ENCODE measurements at places on chromosomes 4 and X. TPM values are rescaled to one million over a fixed set of nuclear protein-coding genes. Genes with fewer than 3 reads are reported as not detected.

DNA sequence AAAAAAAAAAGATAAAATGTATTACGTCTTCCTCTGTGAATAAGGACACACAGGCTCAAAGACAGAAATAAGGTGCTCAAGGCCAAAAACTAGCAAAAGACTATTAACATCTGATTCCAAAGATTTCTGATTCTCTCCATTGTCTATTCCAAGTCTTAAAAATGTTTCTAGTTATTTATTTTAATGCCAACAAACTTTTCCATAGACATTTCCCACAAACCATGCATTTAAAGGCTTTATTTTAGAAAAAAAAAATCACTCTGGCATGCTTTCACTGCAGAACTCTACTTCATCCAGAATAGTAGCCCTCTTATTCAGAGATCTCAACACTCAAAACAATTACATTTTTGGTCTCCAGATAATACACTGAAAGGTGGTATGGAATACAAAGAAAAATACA is 545.0 kb upstream of the TENM3 start:
- H3K4me3 ChIP-seq = no peak overlapping the region
- no peaks in the 10 kb centered on the region for H3K36me3 ChIP-seq
- no peak overlapping the region for H3K27ac ChIP-seq
- peaks cover 4% of the 10 kb centered on the region for H3K27me3 ChIP-seq
- DNase-seq = no peak

GRCh38 chr4:6641164-6641970 is 882 bp downstream of the MRFAP1 start:
- DNase-seq = peak; percentile 33
- H3K27me3 ChIP-seq = no peaks in the 10 kb centered on the region
- peak overlapping the region; percentile 96 for H3K27ac ChIP-seq
- H3K4me3 ChIP-seq = peak overlapping the region; percentile 99

RAB40A gene
- total RNA-seq = not detected

SMIM14 gene
- total RNA-seq = 11.4 TPM

DNA sequence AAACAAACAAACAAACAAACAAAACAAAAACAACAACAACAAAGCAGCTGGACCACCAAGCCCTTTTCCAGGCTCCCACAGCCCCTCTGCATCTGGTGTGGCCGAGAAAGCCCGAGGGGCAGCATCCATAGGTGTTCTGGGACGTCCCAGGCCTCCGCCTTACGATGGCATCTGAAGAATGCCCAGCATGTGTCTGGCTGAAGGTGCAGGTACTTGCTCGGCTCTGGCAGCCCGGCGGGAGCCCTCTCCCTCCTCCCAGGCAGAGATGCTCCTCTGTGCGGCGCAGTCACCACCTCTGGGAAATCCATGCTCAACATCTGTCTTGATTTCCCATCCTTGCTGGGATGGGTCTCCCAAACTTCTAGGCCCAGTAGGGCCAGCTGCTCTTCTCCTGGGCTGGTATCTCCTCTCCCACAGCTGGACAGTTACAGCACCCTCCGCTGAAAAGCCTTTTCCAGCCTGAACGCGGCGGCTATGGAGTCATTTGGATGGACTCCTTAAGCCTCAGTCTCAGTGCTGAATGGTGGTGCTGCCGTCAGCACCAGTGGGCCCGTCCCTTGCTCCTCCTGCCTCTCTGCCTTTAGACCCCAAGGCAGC is 4.3 kb downstream of the PSAPL1 start:
- no peaks in the 10 kb centered on the region for H3K27me3 ChIP-seq
- no peak overlapping the region for H3K27ac ChIP-seq
- H3K4me3 ChIP-seq = no peak overlapping the region
- H3K4me1 ChIP-seq = peaks cover 12% of the 10 kb centered on the region
- DNase-seq = peak; percentile 6
- no peaks in the 10 kb centered on the region for H3K36me3 ChIP-seq

DNA sequence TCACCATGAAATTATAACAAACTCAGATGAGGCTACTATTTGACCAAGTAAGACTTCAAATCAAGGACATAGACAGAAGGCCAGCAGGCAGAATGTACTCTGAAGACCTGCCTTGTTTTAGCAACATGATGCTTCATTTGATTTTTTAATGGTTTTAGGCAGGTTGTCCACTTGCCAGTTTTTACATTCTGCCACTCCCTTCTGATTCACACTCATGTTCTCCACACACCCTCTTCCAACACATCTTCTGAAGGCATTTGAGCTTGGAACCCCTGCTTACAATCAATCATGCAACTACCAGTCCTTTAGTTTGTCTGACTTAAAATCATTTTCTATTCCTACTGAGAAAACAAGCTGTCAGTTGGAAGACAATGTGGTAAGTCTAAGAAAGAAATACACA is 114.9 kb upstream of the SMIM31 start:
- DNase-seq = no peak
- H3K27ac ChIP-seq = no peak overlapping the region
- no peaks in the 10 kb centered on the region for H3K4me1 ChIP-seq
- no peaks in the 10 kb centered on the region for H3K27me3 ChIP-seq

DNA sequence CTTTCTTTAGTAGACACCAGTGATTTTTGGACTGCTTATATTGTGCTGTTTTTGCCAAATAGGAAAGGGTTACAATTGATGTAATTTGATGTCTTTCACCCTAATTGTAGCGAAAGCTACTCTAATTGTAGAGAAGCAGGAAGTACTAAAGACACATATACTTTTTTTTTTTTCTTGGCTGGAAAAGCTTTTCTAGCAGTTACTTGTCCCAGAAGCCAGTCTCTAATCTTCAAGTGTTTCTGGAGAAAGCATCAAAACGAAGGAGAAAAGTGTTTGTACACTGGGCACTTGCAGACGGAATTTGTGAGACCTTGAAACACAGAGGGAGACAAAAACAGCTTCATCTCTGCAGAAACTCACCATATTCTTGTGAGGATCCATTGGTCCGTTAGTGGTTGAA is 616.5 kb upstream of the LCORL start:
- H3K27ac ChIP-seq = no peak overlapping the region
- no peaks in the 10 kb centered on the region for H3K4me1 ChIP-seq
- no peaks in the 10 kb centered on the region for H3K27me3 ChIP-seq
- H3K36me3 ChIP-seq = no peaks in the 10 kb centered on the region

DNA sequence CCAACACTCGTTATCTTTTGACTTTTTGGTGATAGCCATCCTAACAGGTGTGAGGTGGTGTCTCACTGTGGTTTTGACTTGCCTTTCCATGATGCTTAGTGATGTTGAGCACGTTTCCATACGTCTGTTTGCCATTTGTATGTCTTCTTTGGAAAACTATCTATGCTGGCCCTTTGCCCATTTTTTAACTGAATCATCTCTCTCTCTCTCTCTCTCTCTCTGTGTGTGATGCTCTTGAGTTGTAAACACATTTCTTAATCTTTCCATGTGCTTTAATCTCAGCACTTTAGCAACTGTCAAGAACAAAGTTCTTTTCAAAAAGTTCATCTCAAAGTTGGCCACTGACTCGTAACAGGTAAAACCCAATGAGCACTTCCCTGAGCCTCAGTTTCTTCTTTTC is 10.5 kb downstream of the SORBS2 start:
- no peaks in the 10 kb centered on the region for H3K27me3 ChIP-seq
- H3K36me3 ChIP-seq = peaks cover 8% of the 10 kb centered on the region
- peak overlapping the region; percentile 82 for H3K27ac ChIP-seq

- peaks cover 5% of the 10 kb centered on the region for H3K27me3 ChIP-seq
- H3K4me3 ChIP-seq = no peak overlapping the region
- no peak for DNase-seq
- H3K36me3 ChIP-seq = no peaks in the 10 kb centered on the region
- no peak overlapping the region for H3K27ac ChIP-seq
Measured at GRCh38 chr4:74752798-74753197, 41.5 kb downstream of the BTC start.

GRCh38 chr4:113553082-113553481 is 208.5 kb downstream of the CAMK2D start:
- peaks cover 7% of the 10 kb centered on the region for H3K36me3 ChIP-seq
- no peak for DNase-seq
- H3K4me1 ChIP-seq = peaks cover 66% of the 10 kb centered on the region
- no peak overlapping the region for H3K4me3 ChIP-seq

- DNase-seq = no peak
- no peaks in the 10 kb centered on the region for H3K27me3 ChIP-seq
- H3K27ac ChIP-seq = no peak overlapping the region
- no peaks in the 10 kb centered on the region for H3K36me3 ChIP-seq
- H3K4me3 ChIP-seq = no peak overlapping the region
- H3K4me1 ChIP-seq = no peaks in the 10 kb centered on the region
Measured at GRCh38 chr4:146814750-146815149, 130.9 kb downstream of the TTC29 start.

TRPC3 gene
- total RNA-seq = 0.25 TPM

DNA sequence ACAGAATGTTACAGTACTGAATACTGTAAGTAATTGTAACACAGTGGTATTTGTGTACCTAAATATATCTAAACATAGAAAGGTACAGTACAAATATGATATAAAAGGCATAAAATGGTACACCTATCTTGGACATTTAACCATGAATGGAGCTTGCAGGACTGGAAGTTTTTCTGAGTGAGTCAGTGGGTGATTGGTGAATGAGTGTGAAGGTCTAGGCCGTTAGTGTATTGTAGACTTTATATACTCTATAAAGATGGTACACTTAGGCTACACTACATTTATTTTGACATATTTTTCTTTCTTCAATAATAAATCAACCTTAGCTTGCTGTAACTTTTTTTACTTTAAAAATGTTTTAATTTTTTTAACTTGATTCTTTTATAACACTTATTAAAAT is 422.5 kb upstream of the FSTL5 start:
- no peak overlapping the region for H3K27ac ChIP-seq
- DNase-seq = no peak
- H3K4me1 ChIP-seq = no peaks in the 10 kb centered on the region
- no peaks in the 10 kb centered on the region for H3K36me3 ChIP-seq
- H3K27me3 ChIP-seq = no peaks in the 10 kb centered on the region

- H3K36me3 ChIP-seq = no peaks in the 10 kb centered on the region
- H3K27me3 ChIP-seq = no peaks in the 10 kb centered on the region
- no peak overlapping the region for H3K27ac ChIP-seq
- no peaks in the 10 kb centered on the region for H3K4me1 ChIP-seq
Measured at GRCh38 chrX:116318672-116319071, 117.7 kb upstream of the SLC6A14 start.

CCSER1 gene
- total RNA-seq = 13.2 TPM

DNA sequence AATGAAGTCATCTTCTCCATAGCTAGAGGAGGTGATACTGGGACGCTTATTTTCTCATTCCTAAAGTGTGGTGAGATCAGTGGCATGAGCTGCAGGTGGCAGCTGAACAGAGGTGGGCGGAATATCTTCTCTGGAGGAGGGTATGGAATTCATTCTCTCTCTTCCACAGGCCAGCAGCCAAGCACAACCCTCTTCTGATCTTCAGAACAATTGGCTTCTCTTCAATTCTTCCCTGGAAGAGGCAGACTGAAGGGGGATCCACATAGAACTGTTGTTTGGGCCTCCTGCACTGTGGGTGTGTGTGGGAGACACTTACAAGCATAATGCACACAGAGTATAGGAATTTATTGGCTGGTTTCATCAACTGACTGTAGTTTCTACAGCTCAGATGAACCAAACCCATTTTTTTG is 180.4 kb upstream of the RASGEF1B start:
- H3K27me3 ChIP-seq = no peaks in the 10 kb centered on the region
- peaks cover 16% of the 10 kb centered on the region for H3K4me1 ChIP-seq
- no peaks in the 10 kb centered on the region for H3K36me3 ChIP-seq
- DNase-seq = no peak
- no peak overlapping the region for H3K4me3 ChIP-seq

CNOT6L gene
- total RNA-seq = 21.8 TPM

DNA sequence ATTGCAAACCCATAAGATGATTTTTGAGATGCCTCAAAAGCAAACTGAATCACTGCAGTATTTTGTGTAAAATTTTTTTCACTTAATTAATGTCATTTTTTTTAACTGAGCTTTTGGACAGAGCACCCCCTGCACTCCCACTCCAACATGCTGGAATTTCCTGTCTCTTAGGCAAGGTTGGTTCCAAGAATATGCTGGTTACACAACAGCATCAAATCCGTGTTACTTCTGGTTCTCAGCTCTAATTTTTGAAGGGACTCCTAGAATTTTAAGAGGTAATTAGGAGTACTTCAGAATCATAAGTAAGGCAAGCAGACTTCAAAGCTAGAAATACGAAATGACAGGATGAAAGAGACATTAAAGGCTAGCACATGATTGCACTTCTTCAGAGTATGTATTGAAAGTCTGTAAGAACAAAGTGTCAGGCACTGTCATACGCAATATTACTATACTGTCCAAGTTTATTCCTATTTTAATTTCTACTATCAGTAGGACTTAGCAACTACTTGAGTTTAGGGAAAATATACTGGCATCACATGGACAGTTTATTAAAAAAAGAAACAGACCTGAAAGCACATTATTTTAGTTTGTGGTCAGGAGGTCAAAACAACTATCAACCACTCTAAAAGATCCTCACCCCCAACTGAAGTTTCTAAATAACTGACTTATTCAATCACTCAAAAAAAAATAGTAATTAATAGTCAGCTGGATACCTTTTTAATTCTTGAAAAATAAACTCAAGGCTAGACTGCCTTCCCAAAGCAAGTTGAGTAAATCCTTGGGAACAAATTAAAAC is 1.6 kb upstream of the JCHAIN start:
- H3K27ac ChIP-seq = peak overlapping the region; percentile 17
- no peak for DNase-seq
- no peaks in the 10 kb centered on the region for H3K4me1 ChIP-seq
- H3K36me3 ChIP-seq = no peaks in the 10 kb centered on the region

DNA sequence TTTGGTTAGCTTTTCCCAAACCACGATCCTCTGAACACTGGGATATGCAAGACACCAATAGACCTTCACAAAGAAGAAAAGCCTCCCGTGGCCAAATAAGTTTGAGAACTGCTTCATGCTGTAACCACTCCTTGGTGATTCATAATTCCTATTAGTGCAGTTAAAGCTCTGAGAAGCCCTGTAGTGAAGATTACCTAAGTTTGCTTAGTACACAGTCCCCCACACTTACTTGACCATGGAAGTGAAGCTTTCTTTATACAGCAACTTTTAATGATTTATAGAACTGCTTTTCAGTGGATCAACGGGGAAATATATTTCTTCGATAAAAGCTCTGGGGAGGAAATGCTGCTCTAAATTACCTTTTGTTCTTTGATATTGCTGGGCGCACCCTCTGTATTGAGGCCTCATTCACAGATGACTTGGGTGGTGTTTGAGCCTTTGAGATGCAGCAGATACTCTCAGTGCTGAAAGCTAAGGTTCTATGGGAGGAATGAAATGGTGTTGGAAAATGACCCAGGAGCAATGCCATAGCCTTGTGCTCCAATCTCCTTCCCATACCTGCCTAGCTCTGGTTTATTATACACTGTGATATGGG is 67.4 kb downstream of the CBLL2 start:
- no peaks in the 10 kb centered on the region for H3K27me3 ChIP-seq
- H3K36me3 ChIP-seq = no peaks in the 10 kb centered on the region
- DNase-seq = no peak
- H3K27ac ChIP-seq = no peak overlapping the region
- no peak overlapping the region for H3K4me3 ChIP-seq
- no peaks in the 10 kb centered on the region for H3K4me1 ChIP-seq

DNA sequence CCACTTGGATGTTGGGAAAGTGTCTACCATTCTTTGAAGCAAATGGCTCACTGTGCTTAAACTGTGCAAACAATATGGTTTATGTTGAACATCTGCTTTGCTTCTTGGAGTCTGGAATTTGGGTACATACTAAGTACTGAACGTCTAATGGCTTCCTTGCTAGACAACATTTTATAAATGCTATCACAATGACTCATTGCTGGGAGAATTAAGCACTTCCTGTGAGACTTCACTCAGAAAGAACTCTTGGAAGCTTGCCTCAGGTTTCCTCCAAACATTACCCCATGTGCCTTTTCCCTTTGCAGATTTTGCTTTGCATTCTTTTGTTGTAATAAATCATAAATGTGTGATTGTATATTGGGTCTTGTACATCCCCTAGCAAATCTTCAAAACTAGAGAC is 139.7 kb downstream of the PACRGL start:
- no peak for DNase-seq
- no peaks in the 10 kb centered on the region for H3K4me1 ChIP-seq
- no peak overlapping the region for H3K27ac ChIP-seq
- H3K4me3 ChIP-seq = no peak overlapping the region

Measured in left ventricle myocardium inferior (tissue), 1 donor.